ENCODE measurements at places on chromosomes 7 and 10.

DNA sequence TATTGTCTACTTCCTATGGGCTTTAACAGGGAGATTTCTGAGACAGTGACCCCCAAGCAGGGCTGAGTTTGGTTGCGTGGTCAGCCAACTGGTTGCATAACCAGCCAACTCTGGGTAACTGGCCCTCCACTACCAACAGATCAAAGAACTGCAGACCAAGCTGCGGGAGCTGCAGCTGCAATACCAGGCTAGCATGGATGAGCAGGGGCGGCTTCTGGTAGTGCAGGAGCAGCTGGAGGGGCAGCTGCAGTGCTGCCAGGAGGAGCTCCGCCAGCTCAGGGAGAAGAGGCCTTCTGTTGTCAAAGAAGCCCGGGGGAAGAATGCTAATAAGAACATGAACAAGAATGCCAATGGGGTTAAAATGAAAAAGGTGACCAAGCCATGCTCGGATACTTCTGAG, 15.7 kb upstream of the FLNC start:
- no peak for DNase-seq

DNA sequence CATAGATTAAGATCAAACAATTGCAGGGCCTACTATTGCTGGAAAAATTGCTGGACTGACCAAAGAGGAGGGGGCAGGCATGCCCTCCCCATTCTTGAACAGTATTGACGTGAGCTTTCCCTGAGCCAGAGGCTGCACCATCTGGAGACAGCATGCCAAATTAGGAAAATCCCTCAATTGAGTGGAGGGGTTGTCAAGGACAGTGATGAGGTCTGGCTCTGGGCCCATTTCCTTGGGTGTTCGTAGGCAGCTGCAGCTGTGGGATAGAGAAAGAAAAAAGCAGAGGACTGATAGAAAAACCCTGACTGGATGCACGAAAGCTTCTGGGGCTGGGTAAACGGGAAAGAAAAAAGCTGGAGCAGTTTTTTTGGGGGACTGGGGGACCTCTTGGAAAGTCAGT, 22.8 kb upstream of the ORC5 start:
- no peak for DNase-seq

GRCh38 chr7:152868122-152869040, 108.8 kb downstream of the ACTR3B start:
- DNase-seq: peak; percentile 62

DNA sequence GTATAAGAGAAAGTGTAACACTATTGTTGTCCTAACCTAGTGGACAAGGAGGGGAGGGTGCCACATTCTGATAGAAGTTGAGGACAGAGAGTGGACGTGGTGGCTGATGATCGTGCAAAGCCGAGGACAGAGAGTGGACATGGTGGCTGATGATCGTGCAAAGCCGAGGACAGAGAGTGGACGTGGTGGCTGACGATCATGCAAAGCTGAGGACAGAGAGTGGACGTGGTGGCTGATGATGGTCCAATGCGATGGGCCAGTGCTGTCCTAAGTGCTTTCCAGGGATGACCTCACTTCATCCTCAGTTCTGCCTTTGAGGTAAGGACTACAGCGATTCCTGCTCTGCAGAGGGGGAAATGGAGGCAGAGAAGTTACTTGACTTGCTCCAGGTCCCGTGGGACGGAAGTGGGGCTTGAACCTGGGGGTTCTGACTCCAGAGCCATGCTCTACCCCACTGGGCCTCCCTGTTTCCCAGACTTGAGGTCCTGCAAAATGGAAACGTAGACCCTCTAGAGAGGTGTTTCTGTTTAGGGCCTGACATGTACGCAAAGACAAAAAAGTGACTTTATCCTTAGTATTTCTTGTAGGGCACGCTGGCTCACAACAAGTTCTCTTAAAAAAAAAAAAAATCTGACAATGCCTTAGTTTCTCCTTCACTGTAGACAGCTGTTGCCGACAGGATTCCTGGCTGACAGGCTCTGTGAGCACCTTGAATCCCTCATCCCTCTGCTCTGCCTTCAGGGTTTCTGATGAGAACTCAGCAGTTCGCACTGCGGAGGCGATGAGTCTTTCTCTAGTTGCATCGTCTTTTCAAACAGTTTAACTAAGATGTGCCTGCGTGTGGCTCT, 20.3 kb upstream of the NCAPG2 start:
- no peak for DNase-seq

DNA sequence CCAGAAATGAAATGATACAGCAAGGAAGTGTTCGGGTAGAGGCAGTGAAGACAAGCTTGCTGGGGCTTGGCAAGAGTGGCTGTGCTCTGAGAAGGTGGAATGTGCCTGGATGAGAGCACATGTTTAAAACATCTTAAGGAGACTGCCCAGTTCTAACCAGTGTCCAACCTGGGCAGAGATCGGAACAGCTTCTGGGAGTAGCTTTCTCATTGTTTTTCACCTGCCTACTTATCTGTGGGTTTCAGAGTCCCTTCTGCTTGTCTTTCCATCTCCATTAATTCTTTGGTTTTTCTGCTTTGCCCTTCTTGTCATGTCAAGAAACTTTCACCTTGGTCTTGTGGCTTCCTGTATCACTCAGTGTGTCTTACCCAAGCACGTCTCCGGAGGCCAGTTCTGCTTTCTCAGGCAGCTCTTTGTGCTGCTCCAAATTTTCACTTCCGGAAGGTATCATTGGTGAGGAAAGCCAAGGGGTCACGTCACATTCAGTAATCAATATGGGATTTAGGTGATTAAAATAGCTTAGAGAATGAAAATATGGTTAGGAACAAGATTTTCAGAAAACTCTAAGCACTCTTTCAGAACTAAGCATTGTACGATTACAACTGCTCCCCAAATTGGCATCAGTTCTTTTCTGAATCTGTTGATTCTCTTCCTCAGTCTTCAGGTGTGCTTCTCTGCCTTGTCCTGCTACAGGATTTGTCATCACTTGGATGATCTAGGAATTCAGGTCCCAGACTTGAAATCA, 5.5 kb upstream of the LAMB4 start:
- DNase-seq: no peak

DNA sequence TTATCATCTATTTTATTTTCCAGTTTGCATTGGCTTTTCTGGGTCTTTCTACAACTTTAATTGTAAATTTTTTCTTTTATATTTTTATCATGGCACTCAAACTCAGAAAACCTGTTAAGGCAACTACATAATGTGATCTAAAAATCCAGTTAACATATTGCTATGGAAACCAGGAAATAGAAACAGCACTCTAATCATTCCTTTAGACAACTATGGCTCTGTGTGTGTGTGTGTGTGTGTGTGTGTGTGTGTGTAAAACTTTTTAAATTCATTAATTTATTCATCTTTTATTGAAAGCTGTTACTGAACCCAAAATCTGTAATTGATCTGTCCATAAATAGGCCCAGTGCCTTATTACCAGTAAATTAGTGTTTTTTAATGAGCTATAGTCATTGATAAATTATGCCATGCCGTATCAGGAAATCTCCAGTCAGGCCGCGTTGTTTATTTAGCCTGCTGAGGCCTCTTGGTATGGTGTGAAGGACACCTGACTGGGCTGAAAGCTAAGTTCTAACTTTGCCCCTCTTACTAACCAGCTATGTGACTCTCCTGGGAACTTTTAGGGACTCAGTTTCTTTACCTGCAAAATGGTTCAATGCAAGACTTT, 1.5 kb upstream of the MET start:
- no peak for DNase-seq

GRCh38 chr7:92432299-92432946, 14.9 kb upstream of the GATAD1 start:
- DNase-seq: no peak

GRCh38 chr10:33706746-33707145, 372.3 kb upstream of the NRP1 start:
- DNase-seq: no peak

DNA sequence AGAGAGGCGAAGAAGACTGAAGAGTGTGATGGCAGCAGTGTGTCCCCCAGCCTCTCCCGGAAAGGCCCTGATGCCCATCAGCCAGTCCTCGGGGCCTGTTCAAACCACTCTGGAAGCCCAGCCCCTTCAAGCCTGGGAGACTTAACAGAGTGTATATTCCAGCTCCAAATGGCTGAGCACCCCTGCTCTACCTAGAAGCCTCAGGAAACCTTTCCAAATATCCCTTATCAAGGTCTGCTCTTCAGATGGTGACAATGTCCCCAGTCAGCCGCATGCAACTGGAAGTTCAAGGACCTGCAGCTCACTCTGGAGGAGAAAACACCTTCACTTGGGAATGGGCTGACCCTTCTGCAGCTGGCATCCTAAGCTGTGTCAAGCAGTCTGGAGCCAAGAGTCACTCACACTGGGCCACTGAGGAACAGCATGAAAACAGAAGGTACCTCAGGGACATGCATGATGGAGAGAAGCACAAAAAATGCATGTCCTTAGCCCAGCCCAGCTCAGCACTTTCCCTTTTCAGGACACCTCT, 10.2 kb downstream of the ANXA11 start:
- DNase-seq: no peak

DNA sequence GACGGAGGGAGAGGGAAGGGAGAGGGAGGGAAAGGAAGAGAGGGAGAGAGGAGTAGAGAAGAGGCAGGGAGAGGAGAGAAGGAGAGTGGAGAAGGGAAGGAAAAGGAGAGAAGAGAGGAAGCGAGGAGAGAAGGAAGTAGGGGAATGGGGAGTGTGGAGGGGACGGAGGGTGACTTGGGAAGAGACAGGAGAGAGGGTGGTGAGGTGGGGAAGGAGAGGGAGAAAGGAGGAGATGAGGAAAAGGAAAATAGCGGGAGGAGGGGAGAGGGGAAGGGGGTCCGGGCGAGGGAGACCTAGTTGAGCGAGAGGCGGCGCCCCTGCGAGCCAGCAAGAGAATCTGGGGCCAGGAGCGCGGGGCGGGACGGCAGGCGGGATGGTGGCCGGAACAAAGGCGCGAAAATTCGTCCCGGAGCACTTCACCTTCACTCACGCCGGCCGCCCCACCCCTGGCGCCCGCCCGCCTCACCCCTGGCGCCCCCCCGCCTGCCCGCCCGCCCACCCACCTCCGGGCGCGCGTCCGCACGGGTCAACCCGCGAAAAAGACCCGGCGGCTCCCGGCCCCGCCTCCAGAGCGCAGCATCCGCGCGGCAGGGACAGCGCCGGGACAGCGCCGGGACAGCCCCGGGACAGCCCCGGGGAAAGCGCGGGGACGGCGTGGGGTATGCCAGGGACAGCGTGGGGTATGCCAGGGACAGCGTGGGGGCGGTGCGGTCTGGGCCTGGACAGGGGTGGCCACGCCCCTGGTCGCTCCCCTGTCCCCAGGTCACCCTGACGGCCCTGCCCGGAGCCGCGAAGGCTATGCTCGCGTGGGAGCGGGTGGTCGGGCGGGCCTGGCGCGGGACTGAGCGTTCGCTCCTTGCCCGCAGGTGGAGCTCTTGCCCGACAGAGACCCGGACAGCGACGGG, 4.2 kb downstream of the VSTM2A start:
- no peak for DNase-seq

GRCh38 chr10:77256346-77256745, 381.3 kb downstream of the KCNMA1 start:
- no peak for DNase-seq

DNA sequence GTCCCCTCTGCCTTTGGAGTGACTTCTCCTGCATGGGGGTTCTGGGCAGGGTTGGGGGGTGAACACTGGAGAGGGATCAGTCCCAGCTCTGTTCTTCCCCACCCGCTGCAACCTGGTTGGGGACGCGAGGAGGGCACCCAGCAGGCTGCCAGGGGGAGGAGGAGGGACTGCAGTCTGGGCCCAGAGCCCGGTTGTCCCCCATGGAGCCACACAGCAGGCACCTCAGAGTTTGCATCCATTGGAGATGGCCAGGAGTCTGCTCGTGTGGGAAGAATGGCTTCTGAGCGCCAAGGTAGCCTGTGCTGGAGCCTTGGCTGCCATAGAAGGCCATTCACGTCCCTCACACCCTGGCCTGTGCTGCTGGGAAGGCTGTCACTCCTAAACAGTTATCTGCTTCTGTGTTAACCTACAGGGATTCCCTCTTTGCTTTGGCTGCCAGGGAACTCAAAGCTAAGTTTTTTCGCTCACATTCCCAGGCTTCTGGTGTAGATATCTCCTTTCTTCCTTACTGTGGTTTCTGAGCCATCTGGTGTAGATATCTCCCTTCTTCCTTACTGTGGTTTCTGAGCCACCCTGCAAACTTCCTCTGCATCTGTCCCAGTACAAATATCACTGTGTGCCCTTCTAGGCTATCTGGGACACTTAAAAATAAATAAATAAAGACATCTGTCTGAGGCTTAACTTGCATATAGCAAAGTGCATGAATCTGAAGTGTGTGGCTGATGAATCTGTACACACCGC, 133.7 kb downstream of the LHPP start:
- DNase-seq: no peak

DNA sequence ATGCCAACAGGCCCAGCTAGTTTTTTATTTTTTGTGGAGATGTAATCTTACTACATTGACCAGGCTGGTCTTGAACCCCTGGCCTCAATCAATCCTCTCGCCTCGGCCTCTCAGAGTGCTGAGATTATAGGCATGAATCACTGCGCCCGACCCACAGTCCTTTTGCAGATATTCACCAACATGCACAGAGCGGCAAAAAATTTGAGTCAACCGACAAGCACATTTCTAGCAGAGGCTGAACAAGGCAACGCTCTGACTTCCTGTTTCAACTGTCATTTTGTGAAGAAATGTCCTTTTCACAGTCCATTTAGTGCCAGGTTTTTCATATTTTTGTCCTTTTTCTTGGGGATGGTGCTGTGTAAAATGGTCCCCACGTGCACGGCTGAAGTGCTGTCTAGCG, 71.1 kb upstream of the KAT6B start:
- DNase-seq: no peak

GRCh38 chr7:99254390-99254789, 18.2 kb upstream of the MYH16 start:
- no peak for DNase-seq

- no peak for DNase-seq
Observed at GRCh38 chr10:93991596-93992284, 2.0 kb upstream of the PLCE1 start.

- DNase-seq: no peak
Observed at GRCh38 chr7:91759205-91759863, 121.2 kb downstream of the MTERF1 start.

GRCh38 chr10:132884041-132884440, 58.3 kb downstream of the CFAP46 start:
- peak; percentile 75 for DNase-seq

DNA sequence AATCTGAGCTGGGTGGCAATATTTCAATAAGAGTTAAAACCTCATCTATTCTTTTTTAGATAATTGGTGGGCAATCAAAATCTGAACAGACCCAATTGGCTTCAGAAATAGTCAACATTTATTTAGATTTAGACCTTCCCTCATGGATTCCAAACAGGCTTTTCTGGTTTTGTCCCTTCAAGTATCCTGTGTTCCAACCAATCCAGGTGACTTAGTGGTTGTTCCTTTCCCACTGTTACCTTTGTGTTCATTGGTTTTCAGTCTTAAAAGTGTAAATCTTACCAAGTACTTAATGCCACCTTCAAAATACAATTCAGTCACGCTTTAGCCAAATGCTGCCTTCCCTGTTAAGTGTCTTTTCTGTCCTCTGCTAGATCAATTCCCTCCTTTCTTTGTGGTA, 85.9 kb downstream of the AHR start:
- no peak for DNase-seq

GRCh38 chr7:116940689-116941370, 12.5 kb upstream of the ST7 start:
- DNase-seq: no peak

- no peak for DNase-seq
Observed at GRCh38 chr10:43160921-43161255, 22.6 kb downstream of the CSGALNACT2 start.

Measured in mesenteric fat pad (tissue), 1 donor.